ENCODE measurements at places on chromosomes 2 and 18.

DNA sequence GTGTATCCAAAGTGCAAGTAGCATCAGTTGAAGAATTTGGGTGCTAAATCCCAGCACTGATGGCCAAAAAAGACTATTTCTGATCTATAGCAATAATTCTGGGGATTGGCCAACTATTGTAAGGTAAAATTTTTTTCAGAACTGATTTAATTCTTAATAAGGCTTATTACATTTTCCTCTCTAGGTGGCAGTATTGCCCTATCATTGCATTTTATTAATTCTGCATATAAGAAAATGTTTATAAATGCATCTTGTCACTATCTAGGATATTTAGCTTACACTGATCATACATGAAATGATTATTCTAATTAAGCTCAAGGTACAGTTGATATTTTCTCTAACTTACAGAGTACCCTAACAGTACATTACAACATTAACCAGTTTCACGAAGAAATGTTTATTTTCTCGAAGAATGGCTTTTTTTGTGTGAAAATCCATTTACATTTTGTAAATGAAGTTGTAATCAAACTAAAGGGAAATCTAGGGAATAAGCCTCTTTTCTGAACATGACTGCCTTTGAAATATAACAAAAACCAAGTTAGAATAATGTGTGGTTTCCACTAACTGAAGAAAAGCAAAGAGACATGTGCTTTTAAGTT is 11.0 kb downstream of the TTN start:
- DNase-seq, result no peak

DNA sequence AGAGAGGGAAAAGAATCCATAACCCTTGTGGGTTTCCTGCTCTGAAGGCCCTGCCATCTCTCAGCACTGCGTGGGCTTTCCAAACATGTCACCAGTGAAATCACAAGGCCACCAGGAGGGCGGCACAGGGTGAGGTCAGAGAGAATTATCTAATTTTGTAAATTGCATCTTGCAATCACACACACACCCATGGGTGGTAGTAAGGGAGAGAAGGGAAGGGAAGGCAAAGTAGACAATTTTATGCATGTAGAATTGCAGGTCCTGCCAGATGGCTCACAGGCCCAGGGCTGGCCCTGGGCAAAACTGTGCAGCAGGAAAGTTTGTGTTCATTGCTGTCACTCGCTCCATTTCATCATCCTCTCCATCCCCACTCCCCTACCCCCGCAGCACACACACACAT is 21.0 kb upstream of the ZBTB7C start:
- DNase-seq, result no peak

DNA sequence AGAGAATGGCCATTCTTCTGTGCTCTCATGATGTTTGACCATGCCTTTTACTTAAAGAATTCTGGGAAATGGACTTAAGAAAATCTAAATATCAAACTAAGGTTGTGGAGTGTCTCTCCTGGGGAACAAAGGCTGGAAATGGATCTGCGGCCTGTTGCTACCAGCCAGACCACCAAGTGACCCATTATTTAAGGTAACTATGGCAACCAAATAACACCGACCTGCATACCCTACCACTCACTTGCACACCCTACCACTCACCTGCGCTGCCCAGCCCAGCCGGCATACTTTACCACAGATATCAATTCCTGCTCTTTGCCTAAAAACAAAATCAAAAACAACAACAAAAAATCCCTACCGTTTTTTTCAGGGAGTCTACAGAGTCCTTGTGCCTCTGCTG is 203.2 kb downstream of the NBAS start:
- DNase-seq, result no peak

- no peak for DNase-seq
These were observed 154.0 kb downstream of the CLIP4 start for GRCh38 chr2:29269095-29269764.

- DNase-seq, result no peak
These were observed 26.6 kb downstream of the CROCC2 start for GRCh38 chr2:240932724-240933047.

- no peak for DNase-seq
These were observed 12.2 kb upstream of the SOCS6 start for GRCh38 chr18:70276416-70277191.

GRCh38 chr2:59029058-59029457 is 787.9 kb upstream of the FANCL start:
- DNase-seq, result no peak

- no peak for DNase-seq
These were observed 74.3 kb upstream of the CCDC150 start for GRCh38 chr2:196565106-196565765.

DNA sequence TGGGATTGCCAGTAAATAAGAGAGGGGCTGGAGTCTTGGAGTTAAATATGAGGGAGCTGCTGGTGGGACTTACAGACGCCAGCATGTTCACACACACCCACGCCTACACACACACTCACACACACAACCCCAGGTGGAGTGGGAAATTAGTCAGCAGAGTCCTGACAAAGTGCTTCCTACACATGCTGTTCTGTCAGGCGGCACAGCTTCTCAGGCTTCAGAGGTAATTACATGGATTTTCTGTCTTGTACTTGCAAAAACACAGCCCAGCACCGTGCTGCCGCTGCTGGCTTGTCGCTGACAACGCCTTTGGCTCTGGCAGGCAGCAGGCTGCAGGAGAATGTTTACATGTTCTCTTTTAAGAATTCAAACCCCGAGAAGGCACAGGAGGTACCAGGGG is 1186.3 kb upstream of the CELF4 start:
- DNase-seq, result no peak

DNA sequence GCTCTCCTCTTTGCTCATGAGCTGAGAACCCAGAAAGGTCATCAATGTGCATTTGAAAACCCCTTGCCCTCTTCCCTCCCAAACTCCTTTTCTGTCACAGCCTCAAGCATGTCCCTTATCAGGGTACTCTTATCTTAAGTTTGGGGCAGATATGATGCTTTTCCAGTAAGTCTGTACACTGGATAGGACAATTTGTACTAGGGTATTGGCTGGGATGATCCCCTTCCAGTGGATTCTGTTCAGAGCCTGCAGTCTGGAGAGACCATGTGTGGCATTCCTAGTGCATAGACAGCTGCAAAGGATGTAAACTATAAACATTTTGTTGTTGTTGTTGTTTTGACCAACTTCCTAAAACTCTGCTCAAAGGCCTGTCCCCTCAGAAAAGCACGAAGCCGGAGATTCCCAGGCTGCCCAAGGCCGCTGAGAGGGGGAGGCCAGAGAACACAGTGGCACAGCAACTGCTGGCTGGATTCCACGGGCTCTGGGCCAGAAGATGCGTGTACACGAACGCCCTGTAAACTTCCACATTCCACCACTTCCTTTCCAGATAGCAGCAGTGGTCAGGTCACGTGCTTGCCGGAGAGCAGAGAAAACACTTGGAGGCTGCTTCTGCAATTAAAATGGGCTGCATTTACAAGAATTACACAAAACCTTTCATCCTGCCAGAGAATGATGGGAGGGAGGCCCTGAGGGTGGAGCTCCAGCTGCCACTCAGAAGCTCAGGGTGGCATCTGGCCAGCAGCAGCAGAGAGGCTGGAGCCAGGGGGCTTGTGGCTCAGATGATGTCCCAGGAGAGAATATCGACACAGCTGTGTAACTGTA is 42.1 kb downstream of the BMP10 start:
- DNase-seq, result peak; percentile 26

- DNase-seq, result no peak
These were observed 2.4 kb upstream of the ID2 start for GRCh38 chr2:8679567-8679826.

DNA sequence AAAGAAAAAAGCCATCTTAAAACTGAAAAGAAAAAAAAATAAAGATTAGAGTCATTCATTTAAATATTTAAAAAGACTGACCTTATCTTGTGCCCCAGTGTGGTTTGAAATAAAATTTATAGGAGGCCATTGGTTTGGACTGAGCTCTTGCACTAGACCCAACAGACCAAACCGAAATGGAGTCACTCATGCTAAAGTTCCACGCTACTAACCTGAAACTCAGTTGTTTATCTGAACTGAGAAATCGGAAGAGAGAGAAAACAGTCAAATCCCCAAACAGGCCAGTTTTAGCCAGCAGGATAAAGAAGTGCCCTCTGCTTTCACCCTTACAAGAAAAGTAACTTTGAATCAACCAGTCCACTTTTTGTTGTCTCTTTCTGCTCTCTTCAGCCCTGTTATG is 18.2 kb downstream of the RBM43 start:
- no peak for DNase-seq

DNA sequence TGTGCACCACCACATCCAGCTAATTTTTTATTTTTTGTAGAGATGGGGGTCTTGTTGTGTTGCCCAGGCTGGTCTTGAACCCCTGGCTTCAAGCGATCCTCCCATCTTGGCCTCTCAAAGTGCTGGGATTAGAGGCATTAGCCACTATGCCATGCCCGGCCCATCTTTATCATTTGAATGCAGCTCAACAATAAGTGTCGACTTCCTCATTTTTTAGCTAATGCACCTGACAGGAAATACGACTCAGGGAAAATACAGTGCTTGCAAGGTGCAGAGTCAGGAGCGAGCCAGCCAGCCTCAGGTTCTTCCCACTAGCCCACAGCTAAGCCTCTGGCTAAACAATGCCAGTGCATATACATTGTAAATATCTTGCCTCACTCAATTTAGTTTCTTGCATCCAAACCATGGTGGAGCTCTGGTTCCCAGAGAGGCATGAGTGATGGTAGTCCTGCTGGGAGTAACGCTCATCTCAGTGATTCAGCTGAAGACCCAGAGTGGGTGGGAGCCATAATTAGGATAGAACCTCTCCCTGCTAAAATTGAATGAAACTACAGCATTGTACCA is 135.0 kb downstream of the TGIF1 start:
- no peak for DNase-seq

DNA sequence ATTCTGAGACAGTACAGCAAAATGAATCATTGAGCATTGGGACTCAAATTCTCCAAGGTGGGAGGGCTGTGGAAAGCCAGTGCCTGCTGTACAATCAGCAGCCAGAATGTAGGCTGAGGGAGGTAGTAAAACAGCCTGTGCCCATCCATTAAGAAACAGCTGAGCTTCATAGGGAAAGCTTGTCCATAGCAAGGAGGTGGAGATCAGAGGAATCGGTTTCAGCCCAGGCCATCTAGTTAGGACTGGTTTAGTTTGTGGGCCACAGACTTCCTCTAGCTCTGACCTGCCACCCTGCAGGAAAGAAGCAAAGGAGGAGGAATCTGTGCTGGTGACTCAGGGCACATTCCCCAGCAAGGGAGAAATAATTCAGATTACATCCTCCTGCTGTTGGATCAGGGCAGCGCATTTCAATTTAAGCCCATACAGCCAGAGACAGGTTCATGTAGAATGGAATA is 333.4 kb downstream of the SETBP1 start:
- DNase-seq, result no peak

- DNase-seq, result no peak
These were observed 18.5 kb upstream of the IL36G start for GRCh38 chr2:112959109-112959812.

- DNase-seq, result no peak
These were observed 285.7 kb downstream of the TCF4 start for GRCh38 chr18:55302167-55302833.

- DNase-seq, result no peak
These were observed 82.0 kb downstream of the DCDC2C start for GRCh38 chr2:3785220-3785889.

DNA sequence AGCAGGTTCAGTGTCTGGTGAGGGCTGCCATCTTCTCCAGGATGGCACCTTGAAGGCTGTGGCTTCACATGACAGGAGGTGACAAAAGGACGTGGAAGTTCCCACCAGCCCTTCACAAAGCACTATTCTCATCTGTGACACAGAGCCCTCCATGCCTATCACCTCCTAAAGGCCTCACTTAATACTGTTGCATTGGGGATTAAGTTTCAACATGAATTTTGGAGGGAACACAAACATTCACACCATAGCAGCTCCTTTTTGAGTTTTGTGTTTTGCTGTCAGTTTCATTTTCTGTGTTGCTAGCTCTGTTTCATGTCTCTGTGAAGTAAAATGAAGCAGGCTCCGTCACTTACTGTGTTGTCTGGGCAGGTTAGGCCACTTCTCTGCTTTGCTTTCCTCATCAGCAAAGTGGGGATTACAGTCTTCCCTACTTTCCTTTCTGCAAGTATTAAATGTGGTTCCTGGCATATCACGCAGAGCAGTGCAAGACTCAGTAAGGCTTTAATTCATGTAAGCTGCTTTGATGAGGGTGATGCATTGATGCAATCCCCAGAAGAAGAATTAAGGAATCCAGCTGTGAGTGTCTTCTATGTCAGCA is 31.6 kb downstream of the LIMS1 start:
- DNase-seq, result no peak

DNA sequence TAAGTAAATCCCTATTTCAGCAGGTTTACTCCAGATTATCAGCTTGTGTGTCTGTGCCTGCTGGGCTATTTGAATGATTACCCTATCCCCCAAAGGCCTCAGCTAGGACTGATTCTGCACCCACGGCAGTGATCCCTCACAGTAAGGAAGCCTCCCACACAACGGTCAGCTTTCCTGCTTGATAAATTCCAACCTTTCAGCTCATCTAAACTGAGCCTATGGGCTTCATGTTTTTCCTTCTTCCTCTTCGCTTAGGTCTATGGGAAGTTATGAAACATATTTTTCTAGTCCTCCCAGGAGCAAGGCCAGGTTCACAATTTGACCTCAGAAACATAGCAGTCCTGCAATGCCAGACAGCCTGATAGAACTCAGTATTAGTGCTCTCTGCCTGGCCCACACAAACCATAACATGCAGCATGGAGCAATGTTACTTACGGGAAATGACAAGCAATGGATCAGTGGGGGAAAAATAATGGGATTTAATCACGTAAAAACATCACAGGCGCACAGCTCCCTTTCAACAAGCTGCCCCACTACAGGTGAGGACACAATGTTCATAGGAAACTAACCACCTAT is 170.9 kb downstream of the ZNF521 start:
- no peak for DNase-seq

GRCh38 chr2:179020156-179020750 is 29.7 kb downstream of the CCDC141 start:
- peak; percentile 21 for DNase-seq

- no peak for DNase-seq
These were observed 11.7 kb upstream of the STK17B start for GRCh38 chr2:196183172-196183473.

DNA sequence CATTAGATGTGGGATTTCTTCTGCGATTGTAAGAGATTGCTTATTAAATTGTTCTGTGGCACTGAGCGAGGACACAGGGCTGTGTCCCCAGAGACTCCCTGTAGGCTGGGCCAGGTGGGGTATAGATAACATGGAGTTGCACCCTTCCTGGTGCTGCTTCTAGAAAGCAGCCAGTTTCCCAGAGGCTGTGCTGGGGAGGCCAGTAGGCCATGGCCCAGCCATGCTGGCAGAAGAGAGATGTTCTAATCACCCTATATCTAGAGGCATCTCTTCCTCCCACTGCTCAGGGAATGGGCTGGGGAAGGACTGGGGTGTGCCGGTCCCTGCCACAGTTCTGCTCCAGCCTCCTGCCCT is 66.9 kb downstream of the HS1BP3 start:
- no peak for DNase-seq

DNA sequence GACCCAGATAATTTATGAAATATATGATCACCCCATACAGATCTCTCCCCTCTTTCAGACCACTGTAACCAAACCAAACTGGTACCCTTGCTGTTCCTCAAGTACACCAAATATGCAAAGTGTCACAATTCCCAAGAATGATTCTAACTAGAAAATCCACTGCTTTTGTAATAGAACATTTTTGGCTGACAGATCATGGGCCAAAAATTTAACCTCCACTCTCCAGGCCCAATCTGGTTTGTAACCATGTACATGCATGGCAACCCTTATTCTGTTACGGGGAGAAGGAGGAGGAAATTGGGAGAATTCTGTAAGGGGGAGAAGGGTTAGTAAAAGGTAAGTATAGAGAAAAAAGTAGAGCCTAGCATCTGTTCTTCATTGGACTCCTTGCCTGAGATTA is 62.0 kb downstream of the IKZF2 start:
- no peak for DNase-seq

Measured in stimulated activated CD4-positive, alpha-beta T cell treated with anti-CD3 and anti-CD28 coated beads, Interleukin-15, amount 100 ng/mL, for 1 hour (primary cell).